Activated T-helper 1 cell treated with anti-CD3 and anti-CD28 coated beads, Interleukin-2, amount 50 U/mL, for 16 hours (primary cell): ENCODE measurements at places on chromosomes 13 and 19.

GRCh38 chr13:50238922-50239321 is 223.7 kb downstream of the KCNRG start:
- no peak for DNase-seq

- peak; percentile 15 for DNase-seq
Measured at GRCh38 chr19:56309511-56310185, 5.0 kb downstream of the ZSCAN5A start.

- no peak for DNase-seq
Measured at GRCh38 chr13:46170268-46170667, 11.7 kb downstream of the LCP1 start.

GRCh38 chr13:29943686-29944085 is 93.3 kb upstream of the UBL3 start:
- no peak for DNase-seq

GRCh38 chr13:111542530-111543341 is 222.3 kb downstream of the TEX29 start:
- DNase-seq: no peak

DNA sequence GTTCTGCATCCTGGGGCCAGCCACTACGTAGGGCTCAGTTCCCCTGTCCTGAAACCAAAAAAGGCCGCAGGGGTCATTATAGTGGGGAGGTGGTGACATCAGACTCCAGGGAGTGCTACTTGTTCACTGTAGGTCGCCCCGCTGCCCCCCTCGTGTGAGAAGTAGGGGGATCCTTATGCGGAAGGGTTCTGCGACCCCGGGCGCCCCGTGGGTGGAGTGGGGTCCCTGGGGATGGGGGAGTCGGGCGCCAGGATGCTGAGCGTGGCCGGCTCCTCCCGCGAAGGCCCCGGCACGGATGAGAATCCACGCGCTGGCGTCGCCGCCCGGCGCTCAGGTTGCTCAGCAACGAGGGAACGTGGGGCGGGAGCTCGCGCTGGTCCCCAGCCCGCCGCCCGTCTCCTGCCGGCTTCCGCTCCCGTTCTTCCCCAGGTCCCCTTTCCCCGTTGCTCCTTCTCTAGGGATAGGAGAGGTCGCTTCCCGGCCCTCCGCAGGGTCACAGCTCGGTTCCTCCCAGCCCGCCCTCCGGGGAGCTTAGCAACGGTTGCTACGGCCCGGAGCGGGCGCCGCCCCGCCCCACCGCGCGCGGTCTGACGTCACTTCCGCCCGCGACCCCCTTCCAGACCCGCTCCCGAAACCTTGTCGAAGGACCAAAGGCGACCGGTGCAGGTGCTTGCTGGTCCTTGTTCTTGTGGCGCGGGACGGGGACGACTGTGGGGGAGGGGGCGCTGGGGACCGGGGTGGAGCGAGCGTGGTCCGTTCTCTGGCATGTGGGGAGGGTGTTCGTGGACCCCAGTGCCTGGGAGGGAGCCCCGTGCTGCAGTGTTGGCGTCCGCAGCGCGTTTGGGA is at the start of gene NAT14:
NAT14 (plus strand) TSS at position 596 of the 846 bp plus-strand sequence. CDS start 521 bp downstream, outside the sequence.
- DNase-seq: peak; percentile 51

DNA sequence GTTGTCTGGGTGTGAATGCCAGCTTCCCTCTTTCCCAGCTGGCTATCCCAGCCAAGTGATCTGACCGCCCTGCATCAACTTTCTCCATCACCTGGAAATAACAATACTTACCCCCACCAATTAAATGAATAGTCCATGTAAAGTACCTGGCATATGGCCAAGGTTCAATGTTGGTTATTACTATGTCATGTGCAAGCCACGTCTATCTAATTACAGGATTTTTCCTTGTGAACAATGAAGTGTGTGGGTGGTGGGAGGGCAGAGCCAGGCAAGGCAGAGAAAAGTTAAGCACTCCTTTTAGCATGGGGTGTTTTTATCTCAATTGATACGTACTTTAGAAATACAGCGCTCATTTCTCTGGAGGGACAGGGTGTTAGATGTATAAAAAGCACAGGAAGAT is 121.1 kb downstream of the NHLRC3 start:
- DNase-seq: no peak

DNA sequence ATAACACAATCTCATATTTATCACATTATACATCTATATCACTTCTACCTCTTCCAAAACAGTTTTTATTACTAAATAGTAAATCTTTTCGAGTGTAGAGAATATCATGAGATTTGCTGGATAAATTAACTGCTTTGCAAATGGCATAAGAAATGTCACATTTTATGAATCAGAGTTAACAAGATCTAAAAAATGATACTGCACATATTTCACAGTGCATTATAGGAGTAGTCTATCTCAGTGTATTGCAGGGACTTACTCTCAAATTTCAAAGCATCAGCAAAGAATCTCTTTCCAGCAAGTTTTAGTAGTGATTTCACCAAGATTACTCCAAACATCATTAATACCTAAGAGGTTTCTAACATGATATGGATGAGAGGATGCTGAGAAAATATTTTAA is 687.1 kb upstream of the SLITRK1 start:
- DNase-seq: no peak

DNA sequence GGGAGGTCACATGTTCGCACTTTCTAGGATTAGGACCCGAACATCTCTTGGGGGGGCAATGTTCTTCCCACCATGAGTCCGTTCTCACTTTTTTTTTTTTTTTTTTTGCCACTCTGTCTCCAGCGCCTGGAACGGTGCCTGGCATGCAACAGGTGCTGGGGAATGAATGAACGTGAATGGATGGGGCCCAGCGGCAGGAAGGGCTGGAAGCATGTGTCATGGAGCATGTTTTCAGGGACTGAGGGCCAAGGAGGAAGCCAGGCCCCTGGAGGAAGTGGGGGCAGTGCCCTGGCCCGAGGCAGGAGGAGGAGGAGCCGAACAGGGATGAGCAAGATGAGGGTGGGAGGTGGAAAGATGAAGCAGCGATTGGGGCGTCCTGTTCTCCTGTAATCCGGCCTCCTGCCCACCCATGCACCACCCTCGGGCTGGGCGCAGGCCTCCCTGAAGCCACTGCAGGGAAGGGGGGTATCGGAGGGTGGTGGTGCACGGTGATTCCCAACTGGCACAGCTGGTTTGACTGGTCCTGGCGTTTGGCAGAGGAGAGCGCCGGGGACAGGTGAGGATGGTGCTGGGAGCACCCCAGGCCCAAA is 8.8 kb upstream of the SULT2B1 start:
- no peak for DNase-seq

DNA sequence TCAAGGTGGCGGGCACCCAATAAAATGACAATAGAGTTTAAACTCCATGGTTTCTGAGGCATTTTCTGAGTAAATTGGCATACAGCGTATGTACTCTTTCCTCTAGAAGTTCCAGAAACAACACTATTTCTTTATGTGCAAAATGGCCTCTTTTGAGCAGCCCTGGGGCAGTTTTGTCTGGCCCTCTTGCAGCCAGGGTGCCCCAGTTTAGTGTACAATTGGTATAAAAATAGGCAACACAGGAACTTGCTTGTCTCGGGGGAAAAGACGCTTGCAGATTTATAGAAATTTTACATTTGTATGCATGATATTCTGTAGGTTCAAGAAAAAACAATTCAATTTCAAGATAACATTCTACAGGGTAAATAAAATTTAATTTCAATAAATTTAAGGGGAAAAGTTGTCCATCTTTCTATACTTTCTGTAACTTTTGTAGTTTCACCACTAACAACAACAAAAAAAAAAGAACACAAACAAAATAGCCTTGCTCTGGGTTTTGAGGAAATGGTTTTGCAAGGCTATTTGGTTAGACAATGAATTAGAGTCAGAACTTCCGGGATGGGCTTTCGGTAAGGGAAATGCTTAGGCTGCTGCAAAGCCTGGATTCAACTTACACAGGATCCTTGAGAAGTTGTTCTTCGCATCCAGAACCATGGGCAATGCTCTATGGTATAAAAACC is 45.3 kb downstream of the LRCH1 start:
- no peak for DNase-seq

DNA sequence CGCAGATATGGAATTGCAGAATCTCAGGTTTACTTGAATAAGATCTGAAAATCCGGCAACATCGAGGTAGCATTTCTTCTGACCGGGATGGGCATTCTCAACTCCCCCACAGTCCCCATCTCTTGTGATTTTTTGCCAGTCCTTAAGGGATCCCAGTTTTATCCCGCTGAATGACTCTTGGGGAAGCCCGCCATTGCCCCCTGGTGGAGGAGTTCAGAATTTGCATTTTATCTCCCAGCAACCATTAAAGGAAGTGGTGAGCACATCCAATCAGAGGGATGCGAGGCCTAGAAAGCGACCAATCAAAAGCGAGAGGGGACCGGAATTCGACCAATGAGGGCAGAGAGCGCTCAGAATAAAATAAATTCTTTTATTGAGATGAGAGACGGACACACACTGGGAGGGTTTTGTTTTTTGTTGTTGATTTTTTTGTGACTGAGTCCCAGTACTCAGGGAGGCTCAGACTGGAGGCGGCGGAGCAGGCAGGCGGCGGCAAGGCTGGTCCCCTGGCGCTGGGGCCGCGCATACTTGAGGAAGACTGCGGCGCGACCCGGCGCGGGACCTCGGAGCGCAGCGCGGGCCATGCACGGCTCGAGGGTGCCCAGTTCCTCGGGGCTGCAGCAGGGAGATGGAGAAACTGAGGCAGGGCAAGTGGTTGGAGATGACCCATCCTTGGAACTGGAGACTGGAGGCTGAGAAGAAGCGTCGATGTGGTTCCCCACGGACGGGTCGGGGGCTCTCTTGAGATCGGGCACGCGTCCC is 3.9 kb upstream of the TTC9B start:
- DNase-seq: peak; percentile 57

- no peak for DNase-seq
Measured at GRCh38 chr13:40194224-40194806, 472.1 kb downstream of the FOXO1 start.

DNA sequence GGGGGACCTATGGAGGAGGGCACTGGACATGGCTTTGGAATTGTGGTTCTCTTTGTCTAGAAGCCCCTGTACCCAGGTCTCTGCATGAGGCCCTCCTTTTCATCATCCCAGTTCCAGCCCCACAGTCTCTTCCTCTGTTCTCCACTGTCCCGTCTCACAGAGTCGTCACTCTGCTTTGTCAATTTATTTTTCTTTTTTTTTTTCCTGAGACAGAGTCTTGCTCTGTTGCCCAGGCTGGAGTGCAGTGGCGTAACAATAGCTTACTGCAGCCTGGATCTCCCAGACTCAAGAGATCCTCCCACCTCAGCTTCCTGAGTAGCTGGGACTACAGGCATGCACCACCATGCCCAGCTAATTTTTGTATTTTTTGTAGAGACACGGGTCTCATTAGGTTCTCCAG is 619 bp upstream of the EXOC3L2 start:
- DNase-seq: no peak

- no peak for DNase-seq
Measured at GRCh38 chr19:29806098-29806866, 5.5 kb upstream of the CCNE1 start.

- DNase-seq: no peak
Measured at GRCh38 chr13:59345311-59345710, 818.4 kb downstream of the DIAPH3 start.

DNA sequence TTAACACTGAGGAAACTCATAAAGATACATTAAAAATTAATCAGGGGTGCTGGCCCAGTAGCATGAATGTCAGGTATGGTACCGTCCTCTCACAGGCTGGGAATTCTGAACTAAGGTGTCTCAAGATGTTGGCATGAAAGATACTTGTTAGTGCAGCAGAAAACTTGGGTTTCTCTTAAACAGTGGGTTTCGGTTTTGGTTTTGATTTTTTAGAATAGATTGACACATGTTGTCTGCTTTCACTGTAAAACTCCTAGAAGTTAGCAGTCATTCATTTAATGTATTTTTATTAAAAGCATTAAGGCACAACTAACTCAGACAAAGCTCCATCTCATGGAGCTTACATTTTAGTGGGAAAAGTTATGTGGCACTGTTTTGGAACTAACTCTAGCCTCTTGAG is 3.5 kb upstream of the OBI1 start:
- no peak for DNase-seq

DNA sequence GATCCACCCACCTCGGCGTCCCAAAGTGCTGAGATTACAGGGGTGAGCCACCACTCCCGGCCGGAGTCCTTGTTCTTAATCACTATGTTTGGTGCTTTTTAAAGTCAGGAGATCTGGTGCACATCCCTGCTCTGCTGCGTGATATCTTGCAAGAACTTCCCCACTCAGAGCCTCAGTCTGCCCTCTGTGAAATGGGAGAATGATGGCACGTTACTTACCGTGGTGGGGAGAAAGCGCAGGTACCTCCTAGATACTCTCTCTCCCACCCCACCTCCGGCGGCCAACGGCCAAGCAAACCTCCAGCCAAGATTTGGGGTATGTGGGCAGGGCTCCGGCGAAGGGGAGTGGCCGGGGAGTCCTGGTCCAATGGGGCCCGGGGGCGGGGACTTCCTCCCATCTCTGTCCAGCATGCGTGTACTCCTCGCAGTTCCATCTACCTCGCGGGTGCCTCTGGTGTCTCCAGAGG is at the start of gene RYR1:
RYR1 (plus strand) TSS at position 424 of the 466 bp plus-strand sequence. CDS start 139 bp downstream, outside the sequence.
- DNase-seq: no peak

GRCh38 chr19:34345947-34346351 is 19.0 kb upstream of the GPI start:
- DNase-seq: peak; percentile 45

DNA sequence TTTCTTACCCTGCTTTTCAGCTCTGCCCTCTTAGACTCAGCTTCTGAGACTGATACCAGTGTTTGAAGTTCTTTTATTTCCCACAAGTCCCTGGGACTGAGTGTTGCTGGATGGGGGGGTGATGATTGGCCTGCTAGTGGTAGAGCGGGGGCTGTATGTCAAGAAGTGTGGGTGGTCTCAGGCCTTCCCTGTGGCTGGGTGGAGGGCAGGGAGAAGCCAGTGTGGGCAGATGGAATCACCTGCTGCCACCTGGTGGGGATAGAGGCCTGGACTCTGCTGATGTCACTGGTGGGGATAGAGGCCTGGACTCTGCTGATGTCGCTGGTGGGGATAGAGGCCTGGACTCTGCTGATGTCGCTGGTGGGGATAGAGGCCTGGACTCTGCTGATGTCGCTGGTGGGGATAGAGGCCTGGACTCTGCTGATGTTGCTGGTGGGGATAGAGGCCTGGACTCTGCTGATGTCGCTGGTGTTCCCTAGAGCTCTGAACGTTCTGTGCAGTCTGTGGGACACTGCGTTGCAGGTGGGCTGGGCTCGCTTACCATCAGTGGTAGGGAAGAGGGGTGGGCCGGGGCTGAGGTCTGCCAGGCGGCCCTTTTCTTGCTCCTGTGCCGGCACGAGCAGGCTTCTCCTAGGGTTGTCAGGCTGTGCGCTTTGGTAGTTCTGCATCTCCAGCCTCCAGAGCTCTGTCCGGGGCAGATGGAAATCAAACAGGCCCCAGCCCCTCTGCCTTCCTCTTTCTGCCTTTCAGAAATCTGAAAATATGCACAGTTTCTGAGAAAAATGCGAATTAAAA is 101.3 kb downstream of the ARHGEF7 start:
- DNase-seq: peak; percentile 10

- DNase-seq: no peak
Measured at GRCh38 chr13:37416291-37417059, 182.1 kb downstream of the POSTN start.

DNA sequence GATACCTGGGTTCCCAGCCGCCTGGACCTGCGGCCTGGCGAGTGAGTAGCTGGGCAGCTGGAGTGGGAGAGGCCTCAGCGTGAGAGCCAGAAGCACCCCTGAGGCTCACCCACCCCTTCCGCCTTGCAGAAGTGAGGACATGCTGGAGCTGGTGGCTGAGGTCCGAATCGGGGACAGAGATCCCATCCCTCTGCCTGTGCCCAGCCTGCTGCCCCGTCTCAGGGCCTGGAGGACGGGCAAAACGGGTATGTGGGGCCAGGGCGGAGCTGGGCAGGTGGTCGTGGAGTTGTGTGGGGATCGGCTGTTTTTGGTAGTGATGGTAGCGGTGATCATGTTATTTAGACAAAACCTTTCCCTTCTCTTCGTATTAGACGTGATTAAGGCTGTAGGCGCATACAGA is 4.6 kb downstream of the SCAF1 start:
- DNase-seq: no peak

GRCh38 chr19:11209839-11210655 is 12.7 kb upstream of the KANK2 start:
- no peak for DNase-seq
